ENCODE measurements at places on chromosomes 3 and 15.

GRCh38 chr3:159273070-159273469 lies 471.2 kb downstream of the MFSD1 start:
- peak; percentile 37 for DNase-seq

DNA sequence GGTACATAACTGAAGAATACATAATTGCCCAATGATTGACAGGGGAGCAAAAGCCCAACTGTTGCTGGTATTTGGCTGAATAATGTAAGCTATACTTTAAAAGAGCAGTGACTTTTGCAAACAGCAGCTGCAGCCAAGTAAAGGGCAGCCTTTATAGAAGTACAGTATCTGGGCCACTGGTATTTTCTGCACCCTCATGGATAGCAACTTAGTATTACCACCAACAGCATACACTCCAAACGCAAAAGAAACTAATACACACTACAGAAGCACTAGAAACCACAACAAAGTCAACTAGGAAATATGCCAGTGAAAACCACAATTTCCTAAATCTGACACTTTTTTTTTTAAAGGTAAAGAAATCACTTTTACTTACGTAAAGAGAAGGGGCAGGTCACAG lies 206.1 kb downstream of the TIGIT start:
- DNase-seq = no peak

DNA sequence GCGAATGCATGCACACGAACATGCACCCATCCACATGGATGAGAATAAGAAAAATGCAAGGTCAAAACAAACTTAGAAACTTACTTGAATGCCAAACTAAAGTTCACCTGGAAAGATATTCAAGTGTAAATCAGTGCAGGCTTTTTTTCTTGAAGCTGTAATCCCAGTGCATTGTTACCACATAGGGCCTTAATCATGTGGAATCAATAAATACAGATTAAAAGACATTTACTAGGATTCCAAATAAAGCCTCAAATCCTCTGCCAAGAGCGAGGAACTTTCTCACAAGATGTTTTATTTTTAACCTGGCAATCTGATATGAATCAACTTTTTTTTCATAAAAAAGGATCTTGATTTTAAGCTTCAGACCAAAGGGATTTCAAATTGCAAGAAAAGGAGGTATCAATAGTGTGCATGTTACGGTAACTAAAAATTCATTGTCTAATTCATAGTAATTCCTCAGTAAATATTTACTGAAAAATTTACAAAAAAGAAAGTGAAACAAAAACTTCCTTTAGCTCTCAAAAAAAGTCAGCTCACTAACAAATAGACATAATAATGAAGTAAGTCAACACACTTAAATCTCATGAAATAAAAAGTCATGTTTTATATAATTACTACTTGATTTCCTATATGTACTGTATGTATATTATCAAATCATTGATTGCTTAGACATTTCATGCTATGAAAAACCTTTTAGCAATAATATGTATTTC lies 978.6 kb downstream of the PLOD2 start:
- no peak for DNase-seq

DNA sequence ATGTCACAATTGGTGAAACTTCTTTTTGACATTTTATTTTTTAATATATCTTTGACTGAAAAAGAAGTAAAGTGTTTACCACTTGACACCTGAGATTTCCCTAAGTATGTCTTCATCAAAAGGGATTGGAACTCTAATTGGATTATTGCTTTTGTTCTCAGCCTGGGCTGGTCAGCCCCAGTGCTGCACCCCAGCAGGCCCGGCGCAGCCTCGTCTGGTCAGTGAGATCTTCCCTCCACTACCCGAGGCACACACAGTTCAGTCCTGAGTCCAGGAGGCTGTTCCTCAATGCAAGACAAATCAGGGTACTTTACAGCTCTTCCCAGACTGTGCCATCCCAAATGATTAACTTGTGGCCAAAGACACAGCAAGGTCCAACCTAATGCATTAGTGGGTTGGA lies 146.9 kb upstream of the SEMA6D start:
- DNase-seq = no peak

- no peak for DNase-seq
These were observed 190.8 kb downstream of the ADAMTSL3 start for GRCh38 chr15:83844742-83845141.

GRCh38 chr3:97810779-97811390 lies 10.9 kb upstream of the CRYBG3 start:
- DNase-seq = no peak

GRCh38 chr3:45965653-45966052 lies 22.4 kb downstream of the CXCR6 start:
- no peak for DNase-seq

GRCh38 chr3:46900007-46900292 lies 22.4 kb downstream of the PTH1R start:
- no peak for DNase-seq

DNA sequence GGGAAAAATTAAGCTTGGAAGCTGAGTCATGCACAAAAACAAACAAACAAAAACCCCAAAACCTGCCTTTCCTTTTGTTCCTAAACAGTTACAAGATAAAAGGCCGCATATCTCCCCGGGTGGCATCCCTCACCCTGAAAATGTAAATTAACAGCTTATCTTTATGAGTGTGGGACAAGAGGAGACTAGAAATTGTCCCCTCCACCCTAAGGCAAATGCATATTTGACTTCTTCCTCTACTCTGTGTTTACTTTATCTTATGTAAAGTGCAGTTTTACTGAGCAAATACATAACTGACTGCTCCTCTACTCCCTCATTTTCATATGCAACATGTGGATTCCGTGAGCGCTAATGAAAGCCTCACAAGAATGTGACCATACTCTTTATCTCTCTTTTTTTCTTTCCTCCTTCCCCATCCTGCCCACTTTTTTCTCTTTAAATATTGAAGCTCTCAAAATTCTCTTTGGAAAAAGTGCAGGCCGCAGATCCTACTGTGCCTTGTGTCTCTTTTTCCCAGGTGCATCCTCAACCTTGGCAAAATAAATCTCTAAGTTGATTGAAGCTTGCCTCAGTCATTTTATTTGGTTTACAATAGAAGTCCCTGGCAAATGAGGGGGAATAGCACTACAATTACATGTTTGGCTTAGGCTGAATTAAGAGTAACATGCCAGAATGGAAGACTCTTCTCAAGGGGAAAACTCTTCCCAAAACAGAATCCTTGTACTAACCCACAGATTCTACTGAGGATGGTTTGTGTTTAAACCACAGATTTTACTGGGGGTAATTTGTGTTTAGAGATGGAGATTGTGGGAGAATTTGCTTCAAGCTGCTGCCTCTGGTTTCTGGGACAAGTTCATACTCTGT lies 72.7 kb upstream of the WDR72 start:
- no peak for DNase-seq

GRCh38 chr15:100031665-100032357 lies 298.6 kb upstream of the LYSMD4 start:
- DNase-seq = no peak

DNA sequence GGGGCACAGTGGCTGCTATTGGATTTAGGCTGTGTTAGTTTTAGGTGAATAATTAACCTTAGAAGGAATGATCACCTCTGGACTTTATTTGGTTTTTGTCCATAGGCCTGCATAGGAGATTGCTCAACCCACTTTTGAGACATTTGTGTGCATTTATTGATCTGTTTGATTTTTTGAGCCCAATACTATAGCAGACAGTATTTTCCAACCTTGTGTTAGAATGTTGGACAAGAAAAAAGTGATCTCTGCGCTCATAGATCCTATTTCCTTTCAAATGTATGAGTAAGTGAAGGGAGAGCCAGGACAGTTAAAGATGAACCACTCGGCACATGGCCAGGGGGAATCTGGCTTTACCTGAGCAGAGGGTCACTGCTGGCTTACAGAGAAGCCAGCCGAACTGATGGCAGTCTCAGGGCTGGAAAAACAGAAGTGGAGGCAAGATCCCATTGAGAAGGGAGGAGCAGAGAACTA lies 8.8 kb upstream of the TOPBP1 start:
- no peak for DNase-seq

DNA sequence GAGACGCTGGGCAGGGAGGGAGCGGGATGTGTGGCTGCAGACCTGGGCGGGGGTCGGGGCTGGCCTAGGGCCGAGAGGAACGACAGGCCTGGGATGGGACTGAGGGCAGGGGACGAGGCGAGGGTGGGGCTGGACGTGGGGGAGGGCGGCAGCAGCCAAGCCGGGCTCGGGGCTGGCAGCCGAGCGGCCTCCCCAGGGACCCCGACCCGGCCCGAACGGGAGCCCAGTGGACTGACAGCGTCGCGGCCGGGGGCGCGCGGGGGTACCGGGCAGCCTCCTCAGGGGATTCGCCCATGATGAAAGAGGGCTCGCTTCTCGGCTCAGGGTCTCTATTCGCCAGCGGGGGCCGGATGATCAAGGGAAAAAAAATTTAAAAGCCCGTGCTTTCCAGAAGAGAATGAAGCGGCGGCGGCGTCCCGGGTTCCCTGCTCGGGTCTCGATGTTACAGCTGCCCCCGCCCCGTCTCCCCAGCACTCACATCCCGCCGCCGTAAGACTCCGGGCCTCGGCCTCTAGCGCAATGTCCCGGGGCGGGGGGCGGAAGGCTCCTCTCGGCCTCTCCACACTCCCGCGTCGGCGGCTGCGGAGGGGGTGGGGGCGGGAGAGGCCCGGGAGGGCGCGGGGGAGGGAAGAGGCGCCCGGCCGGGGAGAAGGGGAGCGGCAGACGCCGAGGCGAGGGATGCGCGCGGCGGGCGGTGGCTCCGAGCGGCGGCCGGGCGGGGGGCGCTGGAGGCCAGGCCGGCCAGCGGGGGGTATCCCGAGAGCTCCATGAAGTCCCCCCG lies 4.3 kb downstream of the PTH1R start:
- peak; percentile 73 for DNase-seq

DNA sequence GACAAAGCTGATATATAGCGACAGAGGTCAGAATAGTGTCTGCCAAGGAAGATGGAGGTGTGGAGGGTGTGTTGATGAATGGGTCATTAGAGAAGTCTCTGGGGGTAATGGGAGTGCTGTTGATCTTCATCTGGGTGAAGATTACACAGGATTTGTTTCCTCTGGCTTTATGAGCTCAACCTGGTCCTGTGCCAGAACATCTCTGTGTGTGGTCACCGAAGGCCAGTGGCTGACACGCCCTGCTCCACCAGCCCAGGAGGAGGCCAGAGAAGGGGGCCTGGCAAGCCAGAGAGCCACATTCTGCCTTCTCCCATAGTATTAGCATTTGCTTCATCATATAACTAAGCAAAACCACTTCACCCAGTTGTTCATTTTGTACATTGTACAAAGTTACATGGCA lies 121.1 kb downstream of the ZNF621 start:
- DNase-seq = no peak

GRCh38 chr3:46538803-46539442 lies 27.2 kb downstream of the LRRC2 start:
- no peak for DNase-seq

- DNase-seq = peak; percentile 76
These were observed 103.9 kb upstream of the MB21D2 start for GRCh38 chr3:193021506-193022010.

- no peak for DNase-seq
These were observed 17.8 kb upstream of the THUMPD3 start for GRCh38 chr3:9345041-9345440.

- DNase-seq = no peak
These were observed 36.6 kb downstream of the OXSM start for GRCh38 chr3:25826510-25826909.

DNA sequence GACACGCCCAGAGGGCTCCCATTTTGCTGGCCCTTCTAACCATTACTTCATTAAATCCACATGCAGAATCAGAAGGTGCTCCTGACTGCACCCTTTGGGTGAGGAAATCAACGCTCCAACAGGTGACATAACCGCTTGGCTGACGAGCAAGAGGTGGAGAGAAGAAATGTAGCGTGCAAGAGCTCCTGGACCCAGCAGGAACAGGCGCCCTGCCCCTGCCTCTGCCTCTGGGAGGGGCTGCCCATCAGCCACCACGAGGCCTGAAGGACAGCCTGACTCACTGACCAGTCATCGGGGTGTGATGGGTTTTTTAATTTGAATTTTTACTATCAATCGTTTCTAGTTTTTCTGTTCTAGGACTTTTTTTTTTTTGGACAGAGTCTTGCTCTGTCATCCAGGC lies 218.2 kb downstream of the ADAMTS17 start:
- DNase-seq = no peak

DNA sequence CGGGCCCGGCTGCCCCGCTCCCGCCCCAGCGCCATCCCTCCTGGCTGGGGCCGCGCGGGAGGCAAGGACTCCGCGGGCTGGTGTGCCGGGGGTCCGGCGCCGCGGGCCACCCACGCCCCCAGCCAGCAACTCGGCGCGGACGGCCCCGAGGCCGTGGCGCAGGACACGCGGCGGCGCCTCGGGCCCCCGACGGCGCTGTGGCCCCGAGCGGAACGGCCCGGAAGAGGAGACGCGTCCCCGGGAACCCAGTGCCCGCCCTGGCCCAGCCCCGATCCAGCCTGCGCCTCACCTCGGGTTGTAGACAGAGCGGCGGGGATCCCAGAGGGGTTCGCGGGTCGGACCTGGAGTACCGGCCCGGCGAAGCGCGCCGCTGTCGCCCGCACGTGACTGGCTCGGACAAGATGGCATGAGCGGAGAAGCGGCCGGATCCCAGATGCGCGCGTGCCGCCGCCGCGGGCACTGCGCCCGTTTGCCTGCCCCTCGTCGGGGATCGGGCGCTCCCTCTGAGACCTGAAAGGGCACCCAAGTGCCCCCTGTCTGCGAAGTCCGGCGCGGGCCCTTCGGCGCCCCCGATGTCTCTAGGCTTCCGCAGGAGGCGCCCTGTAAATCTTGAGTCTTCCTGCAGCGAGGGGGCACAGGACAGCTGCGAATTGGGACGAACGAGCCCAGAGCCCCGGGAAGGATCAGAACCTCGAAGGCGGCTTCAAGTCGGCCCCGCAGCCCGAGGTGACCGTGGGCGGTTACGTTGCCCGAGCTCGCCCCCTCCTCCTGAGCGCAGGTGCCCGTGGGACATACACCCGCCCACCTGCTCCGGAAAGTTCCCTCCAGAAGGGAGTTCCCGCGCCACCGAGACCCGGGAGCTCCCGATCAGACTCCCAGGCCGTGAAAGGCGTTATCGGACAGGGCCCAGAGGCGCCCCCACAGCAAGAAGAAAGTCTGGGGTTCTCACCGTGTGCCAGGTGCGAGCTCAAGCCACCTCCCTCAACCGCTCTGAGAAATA lies 598 bp upstream of the SFMBT1 start:
- peak; percentile 81 for DNase-seq

DNA sequence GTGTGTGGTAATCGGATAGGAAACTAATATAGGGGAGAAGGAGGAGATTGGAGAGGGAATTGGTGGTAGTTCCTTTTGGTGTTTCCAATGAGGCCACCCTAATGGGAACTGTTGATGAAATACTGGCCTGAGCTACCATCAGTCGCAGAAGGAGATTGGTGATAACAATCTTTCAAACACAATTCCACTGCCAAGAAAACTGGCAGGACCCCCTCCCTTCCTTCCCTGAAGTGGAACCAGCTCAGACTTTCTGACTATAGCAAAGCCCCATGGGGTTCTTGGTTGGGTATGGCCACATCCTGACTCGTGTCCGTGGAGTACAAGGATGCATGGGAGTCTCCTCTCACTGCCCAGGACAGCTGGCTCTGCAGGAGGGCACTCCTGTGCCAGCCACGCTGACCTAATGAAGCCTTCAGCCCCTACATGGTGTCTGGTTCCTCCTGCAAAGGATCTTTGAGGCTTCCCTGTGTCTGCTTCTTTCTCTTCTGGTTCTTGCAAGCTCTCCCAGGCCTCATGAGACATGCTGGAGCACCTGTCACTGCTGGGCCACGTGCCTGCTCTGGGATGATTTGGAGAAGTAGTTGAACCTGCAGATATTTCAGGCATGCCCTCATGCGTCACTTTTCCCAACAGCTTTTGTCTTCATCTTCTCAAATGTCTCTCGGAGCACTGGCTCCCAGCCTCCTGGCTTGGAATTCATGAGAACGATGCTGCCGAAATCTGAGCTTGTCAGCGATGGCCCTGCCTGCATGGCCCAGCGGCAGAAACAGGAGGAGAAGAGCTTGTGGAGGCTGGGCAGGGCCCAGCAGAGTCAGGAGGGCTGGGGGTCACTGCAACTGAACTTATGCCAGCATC lies 90.0 kb upstream of the ADPGK start:
- DNase-seq = no peak
